Stimulated activated CD4-positive, alpha-beta T cell treated with anti-CD3 and anti-CD28 coated beads, Interleukin-2, amount 100 ng/mL, for 24 hours (primary cell): ENCODE measurements at places on chromosomes 7 and 10.

- DNase-seq: no peak
These were observed 88.9 kb downstream of the SCRN1 start for GRCh38 chr7:29900745-29901144.

GRCh38 chr7:1024331-1024841 is 20.0 kb upstream of the GPR146 start:
- DNase-seq: no peak

DNA sequence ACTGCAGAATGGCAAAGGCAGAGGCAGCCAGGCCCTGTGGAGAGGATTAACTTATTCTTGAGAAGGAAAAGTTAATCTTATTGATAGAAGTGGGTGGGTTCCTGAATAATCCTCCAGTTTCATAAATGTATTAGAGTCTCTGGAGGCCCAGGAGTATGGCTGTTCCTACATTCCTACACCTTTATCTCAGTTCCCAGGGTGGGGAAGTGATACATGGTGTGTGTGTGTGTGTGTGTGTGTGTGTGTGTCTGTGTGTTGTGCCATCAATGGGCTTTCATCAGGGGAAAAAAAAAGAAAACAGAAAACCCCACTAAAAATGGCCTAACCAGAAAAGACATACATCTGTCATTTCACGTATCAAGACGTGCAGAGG is 22.0 kb upstream of the GSDME start:
- DNase-seq: no peak

DNA sequence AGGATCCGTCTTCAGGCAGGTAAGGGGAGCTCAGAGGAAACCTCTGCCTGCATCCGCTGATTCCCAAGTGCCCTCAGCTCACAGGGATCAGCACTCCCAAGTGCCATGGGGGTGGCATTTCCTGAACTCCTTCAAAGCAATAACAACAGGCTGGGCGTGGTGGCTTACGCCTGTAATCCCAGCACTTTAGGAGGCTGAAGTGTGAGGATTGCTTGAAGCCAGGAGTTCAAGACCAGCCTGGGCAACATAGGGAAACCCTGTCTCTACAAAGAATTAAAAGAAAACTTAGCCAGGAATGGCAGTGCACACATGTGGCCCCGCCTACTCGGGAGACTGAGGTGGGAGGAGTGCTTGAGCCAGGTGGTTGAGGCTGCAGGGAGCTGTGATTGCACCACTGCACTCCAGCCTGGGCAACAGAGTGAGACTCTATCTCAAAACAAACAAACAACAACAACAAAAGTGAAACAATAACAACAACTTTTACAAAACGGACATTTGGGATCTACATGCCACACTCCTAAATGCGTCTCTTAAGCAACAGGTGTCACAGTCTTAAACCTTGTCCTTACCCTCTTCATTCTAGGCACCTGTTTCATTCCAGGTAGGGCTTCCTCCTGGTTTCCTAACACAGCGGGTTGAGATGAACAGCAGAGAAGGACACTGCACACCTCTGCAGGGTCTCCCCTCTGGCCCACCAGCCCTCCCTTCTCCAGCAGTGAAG is 73.8 kb downstream of the PAXIP1 start:
- peak; percentile 14 for DNase-seq

DNA sequence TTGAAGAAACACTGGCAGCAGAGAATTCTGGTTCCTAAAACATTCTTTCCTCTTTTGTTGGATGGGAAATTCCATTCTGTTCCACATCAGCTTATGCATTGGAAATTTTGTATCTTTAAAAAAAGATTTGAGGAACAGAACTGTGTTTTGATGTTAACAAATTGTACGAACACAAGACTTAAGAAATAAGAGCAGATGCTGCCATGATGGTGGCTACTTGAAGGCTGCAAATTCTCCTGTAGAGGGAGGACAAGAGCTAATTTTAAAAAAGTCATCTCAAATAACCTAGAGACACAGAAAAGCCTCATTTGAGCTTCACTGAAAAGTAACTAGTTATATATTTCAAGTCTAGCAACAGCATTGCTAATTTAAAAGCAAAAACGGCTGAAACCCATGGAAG is 29.8 kb downstream of the NDUFB2 start:
- no peak for DNase-seq

GRCh38 chr7:158321936-158322615 is 265.5 kb downstream of the PTPRN2 start:
- DNase-seq: no peak

- DNase-seq: peak; percentile 32
These were observed 1.2 kb upstream of the TMEM178B start for GRCh38 chr7:141072548-141073172.

- DNase-seq: no peak
These were observed 35.9 kb downstream of the HIPK2 start for GRCh38 chr7:139741789-139742344.

DNA sequence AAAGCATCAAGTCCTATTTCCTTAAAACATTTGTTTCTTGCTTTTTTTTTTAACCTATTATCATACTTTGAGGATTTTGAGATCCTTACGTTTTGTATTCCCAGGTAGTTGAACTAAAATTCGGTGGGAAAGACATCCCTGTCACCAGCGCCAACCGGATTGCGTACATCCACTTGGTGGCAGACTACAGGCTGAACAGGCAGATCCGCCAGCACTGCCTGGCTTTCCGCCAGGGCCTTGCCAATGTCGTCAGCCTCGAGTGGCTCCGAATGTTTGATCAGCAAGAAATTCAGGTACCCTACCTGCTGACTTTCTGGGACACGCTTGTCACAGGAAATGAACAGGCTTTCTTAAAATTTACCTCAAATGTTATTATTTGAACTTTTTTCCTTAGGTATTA is 83.0 kb upstream of the DNAJB6 start:
- no peak for DNase-seq

- DNase-seq: no peak
These were observed 164.1 kb downstream of the PTEN start for GRCh38 chr10:88027570-88027969.

DNA sequence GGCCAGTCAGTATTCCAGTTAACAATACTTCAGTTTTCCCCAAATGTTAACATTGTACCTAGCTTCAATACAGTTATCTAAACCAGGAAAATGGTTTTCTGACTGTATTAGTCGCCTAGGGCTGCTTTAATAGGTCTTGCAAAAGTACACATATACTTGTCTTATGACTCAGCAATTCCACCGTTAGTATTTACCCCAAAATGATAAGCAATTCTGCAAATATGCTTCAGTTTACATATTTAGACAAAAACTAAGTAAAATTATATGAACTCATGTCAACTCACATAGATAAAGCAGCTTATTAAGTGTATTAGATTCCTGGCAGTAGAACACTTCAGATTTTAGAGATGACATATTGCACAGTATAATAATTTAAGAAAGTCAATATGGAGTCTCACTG is 363.3 kb downstream of the ARL4A start:
- no peak for DNase-seq

- DNase-seq: no peak
These were observed 409.3 kb downstream of the PARD3 start for GRCh38 chr10:34405611-34406462.

- DNase-seq: no peak
These were observed 163.2 kb downstream of the SH2D4B start for GRCh38 chr10:80700760-80701444.

GRCh38 chr7:88307412-88307811 is 718 bp upstream of the STEAP4 start:
- no peak for DNase-seq

GRCh38 chr10:131109726-131110125 is 201.8 kb downstream of the TCERG1L start:
- no peak for DNase-seq

DNA sequence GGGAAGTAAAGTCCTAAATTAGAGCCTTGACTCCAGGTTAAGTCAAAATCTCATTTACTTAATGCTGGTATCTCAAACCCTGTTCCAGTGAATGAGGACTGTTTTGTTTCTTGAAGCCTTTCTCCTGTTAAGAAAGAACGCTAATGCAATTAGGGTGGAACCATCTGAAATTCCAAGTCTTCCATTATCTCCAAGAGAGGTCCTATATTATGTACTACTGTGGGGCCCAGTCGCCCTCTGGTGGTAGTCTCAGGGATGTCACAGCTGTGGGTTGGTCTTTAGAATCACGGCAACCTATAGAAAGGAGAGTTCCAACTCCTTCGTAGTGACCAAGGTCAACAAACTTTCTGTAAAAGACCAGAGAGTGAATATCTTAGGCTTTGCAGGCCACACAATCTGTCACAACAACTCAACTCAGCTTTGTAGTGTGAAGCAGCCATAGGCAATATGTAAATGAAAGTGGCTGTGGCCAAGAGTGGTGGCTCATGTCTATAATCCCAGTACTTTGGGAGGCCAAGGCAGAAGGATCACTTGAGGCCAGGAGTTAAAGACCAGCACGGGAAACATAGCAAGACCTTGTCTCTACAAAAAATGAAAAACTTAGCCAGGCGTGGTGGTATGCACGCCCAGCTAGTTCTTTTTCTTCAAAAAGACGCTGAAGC is 9.3 kb downstream of the RPP38 start:
- DNase-seq: peak; percentile 77

DNA sequence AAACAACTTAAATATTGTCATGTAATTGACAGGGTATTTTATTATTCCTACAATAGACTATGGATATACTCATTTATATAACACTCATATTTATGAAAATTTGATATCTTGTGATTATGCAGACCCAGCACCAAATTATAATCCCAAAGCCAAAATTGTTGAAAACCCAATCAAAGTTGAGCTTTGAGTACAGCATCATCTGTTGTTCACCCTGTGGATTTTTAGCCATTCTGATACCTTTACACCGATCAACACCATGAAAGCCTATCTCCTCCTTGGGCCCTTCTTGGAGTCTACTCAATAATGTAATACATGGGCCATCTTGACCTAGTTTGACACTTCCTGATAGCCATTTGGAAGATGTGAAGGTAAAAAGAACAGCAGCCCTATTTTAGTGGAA is 49.5 kb downstream of the AASS start:
- no peak for DNase-seq

- DNase-seq: no peak
These were observed 6.4 kb downstream of the AGMO start for GRCh38 chr7:15555381-15555859.

DNA sequence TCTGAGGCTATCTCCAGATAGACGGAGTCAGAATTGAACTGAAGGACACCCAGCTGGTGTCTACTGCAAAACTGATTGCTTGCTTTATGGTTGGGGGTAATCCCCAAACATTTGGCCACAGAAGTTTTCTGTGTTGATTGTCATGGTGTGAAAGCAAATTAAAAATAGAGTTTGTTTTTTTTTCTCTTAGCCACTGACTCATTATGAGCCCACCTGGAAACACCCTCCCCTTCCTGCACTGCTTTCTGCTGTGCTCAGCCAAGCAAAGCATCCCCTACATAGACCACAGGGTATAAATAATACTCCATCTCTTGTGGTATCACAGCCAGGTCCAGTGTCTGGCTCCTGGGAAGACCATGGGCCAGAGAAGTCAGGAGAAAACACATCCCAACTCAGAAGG is 6.5 kb upstream of the VWC2 start:
- no peak for DNase-seq

GRCh38 chr7:8719102-8719501 is 285.7 kb downstream of the NXPH1 start:
- DNase-seq: no peak

DNA sequence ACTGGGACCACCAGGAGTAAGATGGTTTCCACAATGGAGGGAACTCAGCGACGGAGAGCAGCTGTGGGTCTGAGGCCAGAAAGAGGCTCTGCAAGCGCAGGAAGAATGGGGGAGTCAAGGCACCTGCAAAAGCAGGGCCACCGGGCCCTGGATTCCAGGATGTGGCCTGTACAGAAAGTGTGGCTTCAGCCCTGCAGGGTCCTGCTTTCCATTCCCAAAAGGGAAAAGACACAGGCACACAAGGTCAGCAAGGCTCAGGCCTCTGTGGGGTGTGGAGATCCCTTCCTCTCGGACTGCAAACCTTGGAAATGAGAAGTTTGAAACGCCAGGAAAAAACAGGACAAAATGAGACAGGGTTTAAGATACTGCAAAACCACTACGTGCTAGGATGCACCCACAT is 232.5 kb downstream of the TNS3 start:
- no peak for DNase-seq

GRCh38 chr10:114571316-114571999 is 86.6 kb downstream of the ABLIM1 start:
- DNase-seq: no peak

DNA sequence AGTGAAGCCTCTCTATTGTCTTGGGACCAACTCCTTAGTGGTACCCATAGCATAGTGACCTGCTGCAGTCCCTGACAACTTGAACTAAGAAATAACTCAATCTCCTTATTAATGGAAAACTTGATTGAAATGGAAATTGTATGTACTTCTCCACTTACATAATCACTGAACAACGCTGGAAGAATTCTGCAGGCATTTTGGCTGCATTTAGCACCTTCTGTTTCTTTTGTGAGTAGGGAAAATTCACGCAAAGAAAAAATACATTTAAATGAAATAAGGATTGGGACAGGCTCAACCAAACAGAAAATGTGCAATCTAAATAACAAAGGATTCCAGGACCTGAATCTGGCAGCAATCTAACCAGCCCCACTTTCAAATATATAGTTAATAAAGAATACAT is 126.9 kb upstream of the GHITM start:
- no peak for DNase-seq

DNA sequence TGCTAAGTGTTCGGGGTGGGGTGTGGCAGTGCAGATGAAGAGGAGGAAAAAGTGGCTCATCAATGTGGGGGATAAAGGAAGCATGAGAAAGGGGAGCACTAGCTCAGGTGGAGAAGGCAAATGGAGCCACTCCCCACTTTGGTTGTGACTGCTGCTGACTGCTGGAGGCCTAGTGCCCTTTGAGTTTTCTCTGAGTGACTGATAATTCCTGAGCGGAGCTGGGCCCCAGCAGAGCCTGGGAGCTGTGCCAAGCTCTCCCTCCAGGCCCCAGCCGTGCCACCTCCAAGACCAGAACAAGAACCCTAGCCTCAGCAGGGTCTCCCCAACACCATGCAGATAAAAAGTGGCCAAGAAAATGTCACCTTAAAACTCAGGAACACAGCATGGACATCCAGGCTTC is 9.7 kb upstream of the RASSF4 start:
- no peak for DNase-seq

- no peak for DNase-seq
These were observed 150.4 kb downstream of the TAX1BP1 start for GRCh38 chr7:27890205-27890849.

DNA sequence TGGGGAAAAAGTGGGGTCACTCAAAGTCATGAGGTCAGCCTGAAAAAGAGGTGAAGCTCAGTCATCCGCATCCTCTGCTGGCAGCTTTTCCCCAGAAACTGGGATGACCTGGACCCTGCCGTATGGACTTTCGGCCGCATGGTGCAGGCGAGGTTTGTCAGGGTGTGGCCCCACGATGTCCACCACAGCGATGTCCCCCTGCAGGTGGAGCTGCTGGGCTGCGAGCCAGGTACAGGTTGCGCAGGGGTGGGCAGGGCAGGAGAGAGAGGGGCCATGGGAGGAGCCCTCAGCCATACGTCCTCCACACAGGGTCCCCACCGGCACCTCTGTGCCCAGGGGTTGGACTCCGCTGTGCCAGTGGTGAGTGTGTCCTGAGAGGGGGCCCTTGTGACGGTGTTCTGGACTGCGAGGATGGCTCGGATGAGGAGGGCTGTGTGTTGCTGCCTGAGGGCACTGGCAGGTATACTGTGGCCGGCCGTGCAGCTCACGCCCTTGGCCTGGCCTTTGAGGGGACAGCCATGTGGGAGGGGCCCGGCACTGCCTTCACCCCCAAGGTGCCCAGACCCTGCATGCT is 23.0 kb upstream of the ZNF467 start:
- no peak for DNase-seq
